ENCODE measurements at places on chromosomes 1 and 21.

GRCh38 chr1:61259379-61260148 is 177.2 kb downstream of the NFIA start:
- DNase-seq = no peak

- DNase-seq = no peak
Measured at GRCh38 chr1:18090636-18091035, 17.0 kb upstream of the IGSF21 start.

- DNase-seq = no peak
Measured at GRCh38 chr1:184734980-184735379, 19.7 kb downstream of the EDEM3 start.

- DNase-seq = no peak
Measured at GRCh38 chr1:25194572-25195020, 37.7 kb downstream of the SYF2 start.

GRCh38 chr1:56525489-56526041 is 53.8 kb downstream of the PLPP3 start:
- DNase-seq = peak; percentile 68

DNA sequence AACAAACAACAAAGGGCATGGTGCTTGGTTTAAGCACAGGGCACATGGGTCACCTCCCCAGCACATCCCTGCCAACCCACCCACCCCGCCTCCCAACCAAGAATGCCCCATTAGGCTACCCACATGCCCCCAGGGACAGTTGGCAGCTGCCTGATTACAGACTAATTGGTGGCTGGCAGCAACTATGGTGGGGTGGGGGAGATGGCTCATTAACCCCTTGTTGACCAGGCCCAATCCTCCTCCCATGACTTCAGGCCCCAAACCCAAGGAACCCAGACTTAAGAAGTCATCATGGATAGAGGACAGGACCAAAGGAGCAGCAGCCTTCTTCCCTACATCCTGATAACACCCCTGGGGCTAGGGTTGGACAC is 1.3 kb downstream of the RIMS3 start:
- DNase-seq = no peak

GRCh38 chr1:118122234-118123004 is 62.6 kb downstream of the SPAG17 start:
- peak; percentile 80 for DNase-seq

GRCh38 chr1:59375321-59376220 is 78.7 kb downstream of the FGGY start:
- peak; percentile 100 for DNase-seq

GRCh38 chr1:226778657-226779058 is 39.6 kb upstream of the ITPKB start:
- peak; percentile 69 for DNase-seq

GRCh38 chr21:45892916-45893739 is 88.4 kb upstream of the COL6A1 start:
- no peak for DNase-seq

DNA sequence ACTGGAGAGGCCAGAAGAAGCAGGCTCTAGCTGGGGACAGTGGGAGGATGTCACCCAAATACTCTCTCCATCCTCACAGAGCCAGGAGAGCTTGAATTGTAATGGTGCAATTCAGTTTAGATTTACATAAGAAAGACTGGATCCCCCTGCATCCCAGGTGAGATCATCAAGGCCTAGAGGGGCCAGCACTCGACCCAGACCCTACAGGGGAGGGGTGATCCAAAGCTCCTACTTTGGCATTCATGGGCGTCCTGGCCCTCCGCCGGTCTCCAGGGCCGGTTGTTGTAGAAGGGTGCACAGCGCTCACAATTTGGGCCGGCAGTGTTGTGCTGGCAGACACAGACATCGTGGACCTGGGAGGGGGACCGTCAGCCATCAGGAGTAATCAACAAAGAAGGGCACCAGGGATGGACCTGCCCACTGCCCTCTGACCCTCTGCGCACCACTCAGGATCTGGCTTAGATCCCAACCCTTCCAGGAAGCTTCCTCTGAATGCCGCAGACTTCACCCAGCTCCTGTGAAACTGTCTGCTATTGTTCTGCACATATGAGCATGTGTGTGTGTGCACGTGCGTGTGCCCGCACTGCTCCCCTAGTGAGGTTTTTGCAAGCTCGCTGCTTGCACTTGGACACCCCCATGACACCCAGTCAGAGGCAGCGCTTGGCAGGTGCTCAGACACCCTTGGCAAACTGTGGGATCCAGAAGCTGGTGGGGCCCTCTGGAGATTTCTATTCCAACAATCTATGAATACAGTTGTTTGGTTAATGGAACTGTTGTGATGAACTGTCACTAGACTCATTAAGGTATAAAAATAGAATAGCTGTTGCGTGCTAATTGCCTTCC is 21.6 kb downstream of the LAMB3 start:
- no peak for DNase-seq

GRCh38 chr1:78690516-78690915 is 40.9 kb downstream of the IFI44 start:
- DNase-seq = no peak

GRCh38 chr1:64343823-64344190 is 126.1 kb upstream of the CACHD1 start:
- no peak for DNase-seq

DNA sequence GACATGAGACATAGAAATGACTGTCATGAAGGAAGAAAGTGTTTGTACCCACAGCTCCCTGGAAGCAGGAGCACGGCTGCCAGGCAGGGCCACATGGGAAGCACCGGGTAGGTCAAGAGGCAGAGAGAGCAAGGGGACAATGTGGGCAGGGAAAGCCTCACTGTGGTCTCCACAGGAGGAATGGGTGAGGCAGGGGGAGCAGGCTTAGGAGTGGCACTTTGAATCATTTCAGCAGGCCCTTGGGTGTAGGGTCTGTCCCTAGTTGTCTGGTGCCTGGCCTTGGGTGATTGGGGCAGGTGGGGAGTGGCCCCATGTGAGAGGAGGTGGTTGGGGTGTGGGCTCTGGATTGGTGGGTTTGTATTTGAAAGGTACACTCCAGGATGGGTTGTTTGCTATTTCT is 83.9 kb downstream of the PCBP3 start:
- DNase-seq = no peak

DNA sequence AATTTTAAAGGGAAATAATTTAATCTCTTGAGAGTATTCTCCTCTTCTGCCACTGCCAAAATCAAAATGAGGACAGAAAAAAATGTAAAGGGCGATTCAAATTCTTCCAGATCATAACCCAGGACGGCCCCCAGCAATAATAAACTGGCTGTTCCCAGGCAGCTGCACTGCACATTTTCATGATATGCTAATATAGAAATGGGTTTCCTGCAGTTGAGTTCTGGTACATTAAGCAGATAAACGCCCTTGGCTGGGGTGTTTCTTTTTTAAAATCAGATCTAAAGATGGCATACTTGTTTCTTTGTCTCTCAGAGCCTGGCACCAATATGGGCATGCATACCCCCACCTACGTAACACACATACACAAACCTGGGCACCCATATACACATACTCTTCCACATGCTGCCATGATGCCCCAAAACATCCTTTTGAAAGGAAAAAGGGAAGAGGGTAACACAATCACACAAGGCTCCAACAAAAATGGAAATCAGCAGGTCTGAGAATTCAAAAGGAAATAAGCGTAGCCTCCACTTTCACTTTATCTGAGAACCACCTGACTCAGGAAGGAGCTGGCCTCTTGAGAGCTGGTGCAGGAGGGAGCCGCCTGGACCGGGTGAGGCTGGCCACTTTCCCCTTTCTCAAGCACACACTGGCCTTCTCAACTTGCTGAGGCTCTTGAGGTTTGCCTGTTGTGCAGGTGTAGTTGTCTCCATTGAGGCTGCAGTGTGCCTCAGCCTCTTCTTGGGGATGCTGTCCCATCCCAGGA is 653.4 kb downstream of the KIF26B start:
- no peak for DNase-seq

DNA sequence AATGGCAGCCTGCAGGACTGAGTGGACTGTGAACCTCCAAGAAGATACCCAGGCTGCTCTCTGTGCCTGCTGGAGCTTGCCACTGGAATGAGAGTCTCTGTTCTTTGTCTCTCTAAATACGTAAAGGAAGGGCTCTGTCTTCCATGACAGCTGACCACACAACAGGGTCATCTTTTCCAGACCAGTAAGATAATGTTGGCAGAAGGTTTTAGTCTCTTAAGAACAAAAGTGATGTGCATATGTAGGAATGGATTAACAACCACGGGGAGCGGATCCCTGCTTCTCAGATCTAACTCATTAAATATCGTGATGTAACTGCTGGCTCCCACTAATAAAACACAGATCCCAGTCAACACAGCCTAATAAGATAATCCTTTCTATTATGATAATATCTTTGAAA is 67.5 kb downstream of the MAP10 start:
- DNase-seq = no peak

DNA sequence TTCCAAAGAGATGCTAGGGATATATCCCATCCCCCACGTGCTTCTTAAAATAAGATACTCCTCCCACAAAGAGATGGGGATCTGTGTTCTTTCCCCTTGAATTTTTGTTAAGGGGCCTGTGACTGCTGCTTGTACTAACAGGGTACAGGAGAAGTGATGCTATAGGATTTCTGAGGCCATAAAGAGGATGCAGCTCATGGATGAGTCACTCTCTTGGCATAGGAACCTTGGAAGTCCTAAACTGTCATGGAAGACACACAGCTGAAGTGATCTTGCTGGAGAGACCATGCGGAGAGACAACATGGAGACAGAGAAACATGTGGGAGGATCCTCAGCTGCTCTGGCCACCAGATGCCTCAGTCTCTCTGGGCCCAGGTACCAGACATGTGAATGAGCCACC is 157.2 kb downstream of the S1PR1 start:
- DNase-seq = peak; percentile 22

DNA sequence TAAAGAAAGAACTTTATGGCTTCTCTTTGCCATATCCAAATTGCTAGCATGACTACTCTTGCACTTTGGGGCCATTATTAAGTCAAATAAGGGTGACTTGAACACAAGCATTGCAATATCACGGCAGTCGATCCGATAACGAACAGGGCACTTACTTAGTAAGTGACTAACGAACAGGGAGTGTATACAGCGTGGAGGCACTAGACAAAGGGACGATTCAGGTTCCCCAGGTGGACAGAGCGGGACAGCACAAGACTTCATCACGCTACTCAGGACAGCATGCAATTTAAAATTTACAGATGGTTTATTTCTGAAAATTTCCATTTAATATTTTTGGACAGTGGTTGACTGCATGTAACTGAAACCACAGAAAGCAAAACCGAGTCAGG is 5.4 kb upstream of the PITHD1 start:
- no peak for DNase-seq

GRCh38 chr1:82704393-82704792 is 903.7 kb downstream of the ADGRL2 start:
- DNase-seq = no peak

GRCh38 chr1:37449936-37450335 is 24.4 kb upstream of the ZC3H12A start:
- peak; percentile 17 for DNase-seq

- peak; percentile 54 for DNase-seq
Measured at GRCh38 chr1:221557013-221557412, 184.9 kb downstream of the DUSP10 start.

- DNase-seq = peak; percentile 24
Measured at GRCh38 chr1:154943649-154944400, 7.3 kb upstream of the PMVK start.

GRCh38 chr1:55931081-55931940 is 648.1 kb downstream of the PLPP3 start:
- DNase-seq = peak; percentile 48

DNA sequence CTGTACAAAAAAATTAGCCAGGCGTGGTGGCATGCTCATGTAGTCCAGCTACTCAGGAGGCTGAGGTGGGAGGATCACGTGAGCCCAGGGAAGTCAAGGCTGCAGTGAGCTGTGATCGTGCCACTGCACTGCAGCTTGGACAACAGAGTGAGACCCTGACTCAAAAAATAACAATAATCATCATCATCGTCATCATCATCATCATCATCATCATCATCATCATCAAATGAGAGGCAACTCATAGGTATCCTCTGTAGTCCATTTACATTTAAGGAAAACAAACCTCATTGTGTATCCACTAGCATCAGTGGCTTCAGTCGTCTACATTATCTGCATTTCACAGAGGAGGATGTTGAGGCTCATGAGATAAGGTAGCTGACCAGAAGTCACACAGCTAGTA is 68.8 kb upstream of the SELENON start:
- no peak for DNase-seq
